Type B pancreatic cell (in vitro differentiated cells): ENCODE measurements at places on chromosomes 4 and X.

DNA sequence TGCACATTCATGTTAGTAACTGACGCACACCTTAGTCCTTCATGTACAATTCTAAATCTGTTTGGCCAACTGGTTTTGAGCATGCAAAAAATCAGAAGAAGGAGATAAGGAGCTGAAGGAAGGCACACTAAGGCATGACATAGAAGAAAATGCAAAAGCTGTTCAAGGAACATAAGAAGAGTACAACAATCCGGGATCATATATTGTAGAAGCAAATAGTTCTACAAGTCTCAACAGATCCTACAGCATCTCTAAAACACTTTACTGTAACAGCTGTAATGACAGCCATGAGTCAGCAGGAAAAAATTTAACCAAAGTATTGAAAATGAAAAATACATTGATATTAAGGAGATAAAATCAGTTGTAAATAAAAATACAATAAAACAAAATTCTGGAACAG is 57.7 kb downstream of the KLHL13 start:
- no peak for DNase-seq

DNA sequence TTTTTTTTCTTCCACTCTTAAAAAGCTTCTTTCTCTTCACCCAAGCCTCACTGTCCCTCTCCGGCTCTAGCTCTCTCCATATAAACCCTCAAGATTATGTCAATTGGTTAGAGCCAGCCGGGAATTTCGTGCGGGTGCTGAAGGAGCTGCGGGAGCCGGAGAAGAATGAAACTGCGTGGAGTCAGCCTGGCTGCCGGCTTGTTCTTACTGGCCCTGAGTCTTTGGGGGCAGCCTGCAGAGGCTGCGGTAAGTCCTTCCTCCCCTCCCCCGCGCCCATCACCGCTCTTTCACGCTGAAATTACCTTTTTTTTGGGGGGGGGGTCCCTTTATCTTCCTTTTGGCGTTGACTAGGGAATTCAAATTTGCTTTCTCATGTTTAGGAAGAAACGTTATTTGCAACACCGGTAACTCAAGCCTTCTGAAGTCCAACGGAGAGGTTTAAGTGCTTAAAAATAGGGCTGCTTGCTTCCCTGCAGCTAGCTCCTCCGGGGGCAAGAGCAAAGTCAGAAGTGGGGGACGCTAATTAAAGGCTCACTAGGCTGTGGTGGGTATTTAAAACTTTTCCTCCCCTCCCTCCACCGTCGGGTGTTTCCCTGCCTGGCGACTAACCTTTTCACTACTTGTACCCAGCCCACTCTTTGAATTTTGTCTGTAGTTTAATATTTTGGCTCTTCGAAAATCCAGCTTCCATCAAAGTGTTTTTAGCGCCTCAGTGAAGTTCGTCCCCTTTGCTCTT is 491 bp downstream of the COL4A5 start:
- no peak for DNase-seq

GRCh38 chr4:10040049-10040892 is 19.0 kb upstream of the SLC2A9 start:
- DNase-seq = no peak

GRCh38 chr4:119873132-119873531 is 193.5 kb downstream of the MAD2L1 start:
- no peak for DNase-seq
